ENCODE measurements at places on chromosomes 4 and X.

DNA sequence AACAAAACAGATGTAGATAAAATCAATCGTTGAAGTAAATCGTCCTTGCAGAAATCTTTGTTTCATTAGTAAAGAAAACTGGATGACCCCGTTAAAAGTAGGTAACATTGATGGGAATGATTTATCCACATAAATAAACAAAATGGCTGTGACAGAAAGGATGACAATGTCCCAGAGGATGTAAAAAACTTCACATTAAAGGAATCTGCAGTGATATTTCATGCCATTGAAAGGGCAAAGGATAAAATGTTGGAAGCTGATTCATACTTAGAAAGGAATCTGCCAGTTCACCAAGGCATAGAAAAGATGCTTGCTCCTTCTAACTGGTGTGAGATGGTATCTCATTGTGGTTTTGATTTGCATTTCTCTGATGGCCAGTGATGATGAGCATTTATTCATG is 24.2 kb upstream of the EPGN start:
- DNase-seq: peak; percentile 41

DNA sequence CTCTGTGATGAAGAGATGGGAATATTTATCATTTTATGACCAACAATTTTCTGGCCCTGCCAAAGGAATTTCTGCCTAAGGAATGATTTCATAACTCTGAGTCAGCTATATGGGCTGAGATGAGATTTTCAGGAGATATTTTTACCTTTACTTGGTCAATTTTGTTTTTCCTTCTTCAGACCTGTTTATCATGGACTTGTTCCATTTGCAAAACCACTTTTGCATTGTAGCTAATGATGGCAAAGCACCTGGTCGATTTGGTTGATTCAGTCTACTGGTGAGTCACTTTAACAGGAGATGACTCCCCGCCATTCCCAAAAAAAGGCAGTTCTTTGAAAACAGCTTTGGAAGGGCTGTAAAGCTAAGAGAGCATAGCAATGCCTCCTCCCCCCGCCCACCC is 53.3 kb downstream of the TEX13A start:
- no peak for DNase-seq

GRCh38 chrX:29627833-29628232 is 587.5 kb upstream of the MAGEB2 start:
- no peak for DNase-seq

GRCh38 chr4:156217236-156217635 is 263.6 kb upstream of the CTSO start:
- DNase-seq: no peak
